ENCODE measurements at places on chromosomes 2 and 18.

- no peak for DNase-seq
These were observed 4.8 kb upstream of the STARD7 start for GRCh38 chr2:96213379-96213778.

DNA sequence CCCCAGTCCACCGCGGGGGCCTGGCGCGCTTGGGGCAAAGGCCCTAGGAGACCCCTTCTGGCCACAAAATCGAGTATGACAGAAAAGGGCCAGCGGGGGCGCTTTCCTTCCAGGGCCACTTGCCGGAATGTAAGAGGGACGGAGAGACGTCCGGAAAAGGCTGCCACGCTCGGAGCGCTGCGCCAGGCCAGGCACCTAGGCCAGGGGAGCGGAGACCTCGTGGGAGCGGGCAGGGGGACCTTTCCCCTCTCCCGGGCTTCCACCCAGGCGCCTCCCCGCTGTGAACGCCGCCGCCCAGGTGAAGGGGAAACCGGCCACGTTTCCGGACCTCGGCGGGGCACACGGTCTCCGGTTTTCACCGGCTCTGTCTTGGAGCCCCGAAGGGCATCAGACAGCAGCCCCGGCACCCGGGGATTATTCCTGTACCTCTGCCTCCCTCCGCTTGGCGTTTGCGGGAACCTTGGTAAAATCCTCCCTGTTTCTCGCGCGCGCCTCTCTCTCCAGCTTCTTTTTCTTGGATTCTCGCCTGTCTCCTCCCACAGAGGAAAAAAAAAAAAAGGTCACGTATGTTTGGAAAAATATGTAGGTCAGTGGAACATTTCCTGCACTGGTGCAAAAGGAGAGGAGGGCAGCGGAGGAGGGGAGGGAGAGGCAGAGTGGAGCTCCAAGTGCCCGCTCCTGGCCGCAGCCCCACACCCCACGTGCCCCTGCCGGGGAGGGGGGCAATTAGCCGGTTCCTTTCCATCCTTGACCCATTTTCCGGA lies 1.2 kb upstream of the NPAS2 start:
- DNase-seq: no peak

DNA sequence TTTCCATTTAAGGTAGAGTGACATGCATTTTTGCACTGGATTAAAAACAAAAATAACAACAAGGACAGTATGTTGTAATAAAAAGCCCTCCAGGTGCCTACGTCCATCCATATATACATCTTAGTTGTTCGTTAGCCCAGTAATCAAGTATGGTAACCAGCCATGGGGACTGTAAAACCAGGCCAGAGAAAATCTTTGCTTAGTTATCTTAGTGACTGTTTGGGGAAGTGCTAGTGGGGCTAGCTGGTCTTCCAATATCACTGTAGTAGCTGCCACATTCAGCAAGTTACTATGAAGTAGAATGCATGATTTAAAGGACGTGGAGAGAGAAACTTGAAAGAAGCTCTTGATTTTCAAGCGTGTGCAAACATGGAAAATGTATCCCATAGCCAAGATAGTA lies 95.9 kb upstream of the STON1 start:
- DNase-seq: no peak

GRCh38 chr2:108967757-108968156 lies 21.3 kb downstream of the EDAR start:
- no peak for DNase-seq
